ENCODE measurements at places on chromosomes 7 and 10.

GRCh38 chr7:4271716-4272015, 410.4 kb upstream of the FOXK1 start:
- no peak for DNase-seq

- DNase-seq: no peak
Measured at GRCh38 chr7:33233659-33234058, 104.3 kb downstream of the BBS9 start.

DNA sequence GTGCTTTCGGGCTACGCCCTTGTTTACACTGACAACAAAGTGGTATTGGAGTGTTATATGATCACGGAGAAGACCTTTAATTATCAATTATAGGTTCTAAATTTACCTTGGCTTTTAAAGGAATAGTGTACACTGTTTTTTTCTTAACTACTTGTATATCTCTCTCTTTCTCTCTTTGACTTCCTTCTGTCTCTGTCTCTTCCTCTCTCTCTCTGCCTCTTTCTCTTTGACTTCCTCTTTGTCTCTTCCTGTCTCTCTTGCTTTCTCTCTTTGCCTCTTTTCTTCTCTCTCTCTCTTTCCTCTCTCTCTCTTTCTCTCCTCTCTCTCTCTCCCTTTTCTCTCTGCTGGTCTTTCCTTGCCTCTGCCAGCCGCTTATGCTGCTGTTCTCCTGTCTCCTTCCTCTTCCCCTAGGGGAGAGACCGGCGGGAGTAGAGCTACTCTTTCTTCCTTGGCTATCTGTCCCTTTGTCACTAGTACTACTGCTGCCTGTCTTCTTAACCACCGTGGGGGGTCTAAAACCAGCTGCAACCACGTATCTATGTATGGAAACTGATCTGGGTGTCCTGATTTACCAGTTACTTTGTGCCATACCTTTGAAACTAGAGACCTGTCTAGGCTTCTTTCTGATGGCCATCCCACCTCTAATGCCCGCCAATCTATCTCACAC, 36.9 kb upstream of the GSDME start:
- no peak for DNase-seq

- DNase-seq: no peak
Measured at GRCh38 chr10:87589645-87590051, 70.0 kb upstream of the PAPSS2 start.

DNA sequence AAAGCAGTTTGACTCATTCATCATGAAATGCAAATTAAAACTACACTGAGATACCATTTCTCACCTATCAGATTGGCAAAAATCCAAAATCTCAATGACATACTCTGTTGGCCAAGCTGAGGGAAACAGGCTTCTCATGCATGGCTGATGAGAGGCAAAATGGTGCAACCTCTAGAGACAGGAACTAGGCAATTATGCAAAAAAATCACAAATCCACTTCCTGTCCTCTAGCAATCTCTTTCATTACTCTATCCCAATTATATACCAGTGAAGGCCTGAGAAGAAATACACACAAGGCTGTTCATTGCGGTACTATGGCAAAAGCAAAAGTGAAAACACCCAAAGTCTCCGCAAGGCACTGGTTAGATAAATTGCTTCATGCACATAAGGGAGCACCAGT, 25.9 kb upstream of the PTPRN2 start:
- DNase-seq: peak; percentile 39

GRCh38 chr10:44334621-44335184, 50.2 kb downstream of the CXCL12 start:
- no peak for DNase-seq

- DNase-seq: no peak
Measured at GRCh38 chr7:74311305-74311744, 22.1 kb downstream of the CLIP2 start.

DNA sequence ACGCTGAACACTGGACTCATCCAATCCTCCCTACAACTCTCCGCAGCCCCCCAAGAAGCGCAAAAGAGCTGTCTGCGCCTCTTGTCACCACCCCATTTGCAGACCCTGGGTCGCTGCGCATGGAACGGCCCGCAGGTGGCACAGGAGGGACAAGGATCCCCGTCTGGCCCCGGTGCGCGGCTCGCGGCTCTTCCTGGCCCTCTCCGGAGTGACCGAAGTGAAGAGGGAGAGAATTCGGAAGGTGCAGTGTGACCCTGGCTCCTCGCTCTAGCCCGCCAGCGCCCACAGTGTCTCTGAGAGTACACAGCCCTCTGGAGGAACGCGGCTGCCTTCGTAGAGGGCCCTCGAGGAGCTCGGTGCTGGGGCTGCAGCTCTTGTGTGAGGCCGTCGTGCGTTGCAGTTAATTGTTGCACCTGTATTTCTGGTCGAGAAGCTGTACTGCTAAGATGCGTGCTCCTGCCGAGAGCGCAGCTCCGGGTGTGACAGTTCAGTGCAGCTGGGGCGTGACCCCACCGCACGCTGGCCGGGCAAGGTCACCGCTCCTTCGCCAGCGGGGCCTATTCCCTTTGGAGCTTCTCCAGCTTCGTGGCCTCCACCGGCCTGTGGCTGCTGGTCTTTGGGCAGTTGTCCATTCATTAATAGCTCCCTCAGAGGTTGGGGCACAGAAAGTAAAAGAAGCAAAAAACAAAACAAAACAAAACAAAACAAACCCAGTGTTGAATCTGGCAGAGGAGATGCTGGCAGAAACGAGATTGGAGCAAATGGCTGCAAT, 119.0 kb downstream of the SEC23IP start:
- no peak for DNase-seq

GRCh38 chr10:49161411-49161997, 26.7 kb downstream of the TMEM273 start:
- DNase-seq: no peak

GRCh38 chr10:100740476-100741377, 4.7 kb upstream of the PAX2 start:
- no peak for DNase-seq

DNA sequence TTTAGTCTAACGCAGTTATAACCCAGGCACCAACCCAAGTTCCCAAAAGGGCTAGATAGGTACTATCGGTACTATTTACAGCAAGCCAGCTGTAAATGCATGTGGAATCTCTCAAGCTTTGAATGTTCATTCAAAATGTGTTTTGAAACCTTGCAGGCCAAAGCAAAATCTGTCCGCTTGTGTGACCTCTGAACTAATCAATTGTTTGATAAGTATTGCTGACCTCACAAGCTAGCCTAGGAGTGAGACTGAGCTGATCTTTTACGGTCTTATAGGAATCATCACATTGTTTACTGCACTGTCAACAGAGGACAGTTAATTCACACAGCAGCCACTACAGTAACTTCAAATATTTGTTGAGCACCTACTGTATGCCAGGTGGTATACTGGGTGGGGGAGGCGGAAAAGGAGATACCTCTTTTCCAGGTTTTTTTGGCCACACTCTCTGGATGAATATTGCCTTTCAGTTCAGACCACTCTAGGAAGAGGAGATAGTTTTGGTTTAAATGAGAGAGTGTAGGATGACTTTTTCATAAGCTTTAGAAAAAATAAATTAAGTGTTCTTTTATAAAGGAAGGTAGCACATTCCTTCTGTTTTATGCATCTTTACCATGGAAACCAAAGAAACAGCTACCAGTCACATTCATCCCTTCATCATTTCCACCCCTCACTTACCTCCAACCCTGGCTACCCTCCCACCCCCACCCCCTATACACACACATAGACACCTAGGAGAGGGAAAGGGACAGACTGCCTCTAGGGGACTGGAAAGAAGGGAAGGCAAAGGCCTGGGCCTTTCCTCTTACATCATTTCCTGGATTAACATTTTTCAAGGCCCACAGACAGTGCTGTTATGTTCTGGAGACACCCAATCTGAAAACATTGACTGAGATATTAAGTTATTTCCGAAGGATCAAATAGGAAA, 2.4 kb downstream of the PAPSS2 start:
- no peak for DNase-seq

DNA sequence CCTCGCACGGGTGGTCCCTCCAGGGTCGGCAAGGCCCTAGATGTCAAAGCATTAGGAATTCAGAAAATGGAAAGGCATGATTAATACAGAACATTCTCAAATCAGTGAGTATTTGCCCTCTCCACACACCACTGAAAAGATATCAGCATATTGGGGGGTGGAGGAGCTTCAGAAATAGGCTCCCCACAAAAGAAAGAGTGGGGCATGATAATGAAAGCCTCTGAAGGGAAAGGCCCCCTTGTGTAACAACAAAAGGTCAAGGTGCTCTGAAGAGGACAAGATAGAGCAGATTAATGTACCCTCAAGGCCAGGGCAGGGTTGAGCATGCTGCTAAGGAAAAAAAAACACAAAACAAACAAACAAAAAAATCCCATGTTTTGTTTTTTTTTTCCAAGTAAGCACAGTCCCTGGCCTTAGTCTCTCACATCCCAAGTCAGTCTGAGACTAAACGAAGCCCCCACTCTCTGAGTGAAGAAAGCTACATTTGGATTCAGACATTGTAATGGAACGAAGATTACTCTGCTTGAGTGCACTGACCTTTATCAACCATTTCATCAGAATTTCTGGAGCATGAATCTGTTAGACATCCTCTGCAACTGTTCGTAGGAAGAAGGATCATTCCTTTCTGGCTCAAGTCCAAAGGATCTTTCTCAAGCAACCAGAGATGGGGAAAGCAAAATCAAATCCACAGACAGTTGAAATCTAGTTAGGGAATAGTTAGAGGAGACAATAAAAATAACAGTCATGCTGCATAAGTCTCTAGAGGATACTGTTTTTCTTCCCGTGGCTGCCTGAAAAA, 27.4 kb upstream of the DGKI start:
- DNase-seq: no peak

DNA sequence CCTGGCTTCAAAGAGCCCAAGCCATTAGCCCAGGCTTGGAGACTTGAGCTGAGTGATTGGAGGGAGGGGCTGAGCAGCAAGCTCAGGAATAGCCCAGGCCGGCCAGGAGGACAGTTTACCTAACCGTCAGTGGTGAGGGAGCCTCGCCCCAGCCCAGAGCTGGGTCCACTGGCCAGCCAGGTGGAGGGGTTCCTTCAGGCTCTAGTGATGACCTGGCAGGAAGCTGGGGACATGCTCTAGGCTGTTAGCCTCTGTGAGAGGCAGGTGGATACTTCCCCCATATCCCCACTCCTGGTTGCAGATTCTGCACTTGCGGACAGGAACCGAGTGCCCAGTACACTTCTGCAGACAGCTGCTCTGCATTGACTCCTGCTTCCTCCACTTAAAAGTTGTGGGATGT, 61.2 kb upstream of the ANTXRL start:
- no peak for DNase-seq

DNA sequence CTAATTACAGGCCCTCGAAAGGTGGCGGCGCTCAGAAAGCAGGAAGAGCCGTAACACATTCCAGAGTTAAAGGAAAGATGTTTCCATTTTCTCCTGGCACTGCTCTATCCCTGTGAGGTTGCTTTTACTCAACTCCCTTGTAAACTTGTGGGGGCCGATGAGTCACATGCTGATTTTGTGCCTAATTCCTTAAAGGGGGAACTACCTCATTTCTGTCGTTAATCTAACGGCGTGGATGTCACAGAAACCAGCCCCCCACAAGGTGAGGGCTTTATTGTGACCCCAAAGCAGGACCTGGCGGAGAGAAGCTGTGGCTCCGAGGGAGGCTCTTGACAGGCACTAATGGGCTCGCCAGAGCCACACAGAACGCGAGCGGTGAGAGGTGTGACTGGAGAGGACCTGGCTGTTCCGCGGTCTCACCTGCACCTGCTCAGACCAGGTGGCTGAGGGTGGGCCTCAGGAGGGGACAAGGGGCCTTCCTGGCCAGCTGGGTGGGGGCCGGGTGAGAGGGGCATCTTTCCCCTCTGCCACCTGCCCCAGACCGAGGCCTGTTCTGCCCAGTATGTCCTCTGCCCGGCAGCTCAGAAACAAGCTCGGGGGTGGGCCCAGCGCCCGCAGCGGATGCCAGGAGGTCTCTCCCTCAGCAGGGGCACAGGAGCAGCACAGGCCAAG, 50.9 kb downstream of the CALML3 start:
- no peak for DNase-seq

DNA sequence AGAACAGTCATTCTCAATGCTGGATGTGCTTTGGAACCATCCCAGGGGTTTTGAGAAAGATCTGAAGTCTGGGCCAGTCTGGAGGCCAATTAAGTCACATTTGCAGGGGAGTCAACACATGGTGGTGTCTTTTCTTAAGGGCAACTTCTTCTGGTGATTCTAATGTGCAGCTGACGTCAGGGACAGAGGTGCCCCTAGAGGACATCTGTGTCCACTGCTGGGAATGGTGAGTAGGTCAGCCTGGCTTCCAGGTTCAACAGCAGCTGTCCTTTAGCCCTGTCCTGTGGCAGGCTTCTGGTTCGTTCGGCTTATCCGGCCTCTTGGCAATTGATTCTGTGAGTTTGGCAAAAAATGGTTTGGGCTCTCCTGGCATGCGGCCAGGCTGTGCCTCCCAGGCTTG, 269.7 kb upstream of the HABP2 start:
- no peak for DNase-seq

- DNase-seq: no peak
Measured at GRCh38 chr10:118916777-118917176, 112.7 kb upstream of the NANOS1 start.

- DNase-seq: no peak
Measured at GRCh38 chr7:142611566-142612236, 137.6 kb upstream of the PRSS1 start.

GRCh38 chr7:136502162-136502561, 366.3 kb upstream of the CHRM2 start:
- DNase-seq: no peak

GRCh38 chr7:132551439-132551838, 24.8 kb downstream of the PLXNA4 start:
- no peak for DNase-seq

- DNase-seq: no peak
Measured at GRCh38 chr7:104040666-104041065, 51.2 kb upstream of the RELN start.

DNA sequence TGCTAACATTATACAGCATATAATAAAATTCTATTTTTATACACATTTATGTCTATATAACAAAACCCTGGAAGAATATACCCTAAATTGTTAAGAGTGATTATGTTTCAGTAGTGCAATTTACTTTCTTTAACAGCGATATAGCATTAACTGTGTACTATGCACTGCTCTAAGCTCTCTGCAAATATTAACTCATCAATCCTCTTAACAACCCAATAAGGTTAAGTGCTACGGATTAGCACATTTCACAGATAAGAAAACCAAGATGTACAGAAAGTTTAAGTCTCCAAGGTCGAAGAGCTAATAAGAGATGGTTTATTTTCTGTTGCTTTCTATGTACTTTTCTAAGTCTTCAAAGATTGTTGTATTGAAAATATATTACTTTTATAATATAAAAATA, 95.8 kb downstream of the SEMA3C start:
- no peak for DNase-seq

GRCh38 chr7:158706273-158706704, 1.7 kb upstream of the NCAPG2 start:
- DNase-seq: no peak

- DNase-seq: no peak
Measured at GRCh38 chr10:88759366-88760101, at the start of gene LIPN. TSS of gene LIPN (plus strand) at chr10:88760020. CDS start at chr10:88761406, 1,386 bp downstream.

GRCh38 chr10:76618171-76618570, 1019.4 kb downstream of the KCNMA1 start:
- no peak for DNase-seq

Data from GM12891 (cell line).